Fibroblast of lung (primary cell): ENCODE measurements at places on chromosomes 4 and X. TPM values are rescaled to one million over a fixed set of nuclear protein-coding genes. Genes with fewer than 3 reads are reported as not detected.

STK32B gene
- total RNA-seq: under 0.01 and 0.50 TPM in 2 replicates

SH3TC1 gene
- 3.9 and 11.6 TPM in 2 replicates for total RNA-seq

SLC10A4 gene
- total RNA-seq: under 0.01 TPM in 1 of 2 replicates, not detected in the other

RAB9B gene
- total RNA-seq: 0.50 and 0.77 TPM in 2 replicates

SAGE1 gene
- total RNA-seq: not detected in 2 replicates

PAQR3 gene
- total RNA-seq: 10.8 and 15.5 TPM in 2 replicates

UGT2B10 gene
- not detected in 2 replicates for total RNA-seq

HPSE gene
- total RNA-seq: 0.17 and 0.26 TPM in 2 replicates

SLC35A2 gene
- 8.5 and 9.6 TPM in 2 replicates for total RNA-seq

SATL1 gene
- not detected in 2 replicates for total RNA-seq

ETDA gene
- not detected in 2 replicates for total RNA-seq

NLGN3 gene
- total RNA-seq: 0.51 and 0.83 TPM in 2 replicates

LEF1 gene
- total RNA-seq: 1.3 and 1.8 TPM in 2 replicates

LINC00632 gene
- total RNA-seq: 2.1 and 6.9 TPM in 2 replicates

TLR2 gene
- under 0.01 and 0.77 TPM in 2 replicates for total RNA-seq

ESX1 gene
- not detected in 2 replicates for total RNA-seq

DACH2 gene
- total RNA-seq: 0.51 and 0.99 TPM in 2 replicates

CYTL1 gene
- total RNA-seq: 0.17 TPM in 1 of 2 replicates, not detected in the other

PAGE5 gene
- 0.66 TPM in 1 of 2 replicates, not detected in the other for total RNA-seq

KCND1 gene
- total RNA-seq: 0.77 and 1.3 TPM in 2 replicates

DRP2 gene
- total RNA-seq: under 0.01 and 0.50 TPM in 2 replicates

TRIM2 gene
- total RNA-seq: 70.4 and 90.8 TPM in 2 replicates

AMBN gene
- total RNA-seq: not detected in 2 replicates

SLC9B1 gene
- total RNA-seq: 1.8 and 2.0 TPM in 2 replicates

ZXDA gene
- 7.4 and 7.6 TPM in 2 replicates for total RNA-seq
